ENCODE measurements at places on chromosomes 12 and 14.

GRCh38 chr12:24228371-24228770 lies 278.9 kb upstream of the SOX5 start:
- DNase-seq, result no peak

DNA sequence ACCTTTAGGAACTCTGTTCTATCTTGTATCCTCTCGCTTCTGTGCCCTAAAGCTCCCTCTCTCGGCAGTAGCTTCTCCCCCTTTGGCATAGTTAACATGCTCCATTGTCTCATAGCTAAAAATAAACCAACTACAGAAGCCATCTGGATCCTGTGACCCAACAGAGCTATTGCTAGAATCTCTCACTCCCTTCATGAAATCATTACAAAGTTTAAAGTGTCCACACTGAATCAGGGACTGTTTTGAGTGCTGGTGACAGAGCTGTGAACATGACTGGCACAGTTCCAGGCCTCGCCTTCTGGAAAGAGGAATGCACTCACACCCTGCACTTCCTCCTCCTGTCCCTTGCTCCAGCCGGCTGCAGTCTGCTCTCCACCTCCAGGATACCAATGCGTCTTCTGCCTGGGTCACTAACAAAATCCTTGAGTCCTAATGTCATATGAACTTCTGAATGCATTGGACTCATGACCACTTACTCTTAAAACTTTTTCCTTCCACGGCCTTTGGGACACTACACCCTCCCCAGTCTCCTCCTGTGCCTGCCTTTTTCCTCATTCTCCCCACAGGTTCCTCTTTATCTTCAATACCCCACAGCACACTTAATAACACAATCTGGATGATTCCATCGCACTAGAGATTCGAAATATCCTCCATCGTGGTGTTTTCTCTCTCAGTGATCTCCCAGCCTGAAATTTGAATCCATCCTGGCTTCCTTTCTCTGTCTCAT lies 13.2 kb downstream of the PLBD1 start:
- no peak for DNase-seq

GRCh38 chr14:93957751-93958566 lies 18.4 kb downstream of the ASB2 start:
- DNase-seq, result no peak

DNA sequence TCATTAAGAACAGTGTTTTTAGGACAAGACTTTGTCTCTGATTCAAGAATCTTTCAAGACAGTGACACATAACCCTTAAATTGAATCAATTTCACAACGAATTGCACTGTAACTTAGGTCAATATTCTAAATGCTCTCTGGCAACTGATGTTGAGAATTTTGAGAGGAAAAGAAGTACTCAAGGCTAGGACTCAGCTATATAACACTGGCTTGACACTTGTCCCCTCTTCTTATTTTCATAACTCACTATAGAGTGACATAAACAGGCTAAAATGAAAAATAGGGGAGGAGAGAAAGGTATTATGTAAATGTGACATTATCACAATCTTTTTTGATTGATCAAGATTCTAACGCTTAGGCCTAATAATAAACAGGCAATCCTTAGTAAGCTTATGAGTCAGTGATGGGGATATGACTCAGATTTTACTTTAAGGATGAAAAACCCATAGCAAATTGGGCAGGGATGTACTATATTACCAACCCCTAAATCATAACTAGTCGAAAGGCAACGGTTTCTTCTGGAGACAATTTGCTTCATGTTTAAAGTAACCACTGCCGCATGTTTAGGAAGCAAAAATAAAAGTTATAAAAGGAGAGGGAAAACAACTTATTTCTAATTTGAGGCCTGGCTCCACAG lies 10.9 kb downstream of the BTG1 start:
- no peak for DNase-seq

DNA sequence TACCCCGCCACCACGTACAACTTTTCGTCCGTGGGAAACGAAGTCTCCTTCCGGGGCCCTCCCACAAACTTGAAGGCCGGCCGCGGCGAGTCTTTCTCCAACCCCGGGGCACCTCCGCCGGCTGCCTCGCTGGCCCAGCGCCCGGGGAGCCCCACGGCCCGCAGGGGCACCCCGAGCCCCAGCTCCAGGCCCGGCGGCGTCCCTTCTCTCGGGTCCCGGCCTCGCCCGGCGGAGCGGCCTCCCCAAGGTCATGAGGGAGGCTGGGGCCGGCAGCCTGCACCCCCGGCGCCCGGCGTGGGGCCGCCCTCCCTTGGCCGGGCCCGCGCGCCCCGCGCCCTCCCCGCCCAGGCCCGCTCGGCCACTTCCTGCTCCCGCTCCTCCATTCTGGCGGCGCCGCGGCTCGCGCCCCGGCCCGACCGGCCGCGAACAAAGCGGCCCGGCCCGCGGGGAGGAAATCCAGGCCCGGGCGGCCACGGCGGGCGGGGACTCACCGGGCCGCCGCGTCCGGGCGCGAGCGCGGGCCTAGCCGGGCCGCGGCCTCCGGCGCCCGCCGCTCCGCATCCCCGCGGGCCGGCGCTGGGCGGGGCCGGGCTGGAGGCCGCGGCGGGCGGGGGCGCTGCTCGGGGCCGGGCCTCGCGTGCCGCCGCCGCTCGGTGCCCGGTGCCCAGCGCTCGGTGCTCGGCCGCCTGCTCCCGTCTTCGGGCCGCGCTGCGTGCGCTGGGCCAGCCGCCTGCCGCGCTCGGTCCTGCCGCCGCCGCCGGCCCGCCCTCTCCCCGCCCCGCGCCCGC lies at the start of gene AKT1:
AKT1 (minus strand) TSS at position 756 of the 788 bp plus-strand sequence. CDS start 3,105 bp downstream, outside the sequence.
- no peak for DNase-seq

DNA sequence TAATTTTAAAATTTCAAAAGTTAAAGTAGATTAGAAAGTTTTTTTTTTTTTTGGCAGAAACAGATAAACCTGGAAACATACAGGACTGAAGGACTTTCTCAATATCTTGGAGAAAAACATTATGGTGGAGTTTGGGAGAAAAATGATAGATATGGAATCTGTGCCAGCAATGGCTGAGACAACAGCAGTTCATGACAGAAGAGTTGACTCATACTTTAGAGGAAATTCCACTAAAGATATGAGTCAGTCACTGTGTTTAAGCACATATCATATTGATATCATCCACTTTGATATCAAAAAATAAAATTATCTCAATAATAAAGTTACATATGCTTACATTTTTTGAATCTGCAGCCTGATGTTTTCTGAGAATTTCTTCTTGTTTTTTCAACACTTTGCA lies 193.9 kb upstream of the OR4E1 start:
- DNase-seq, result no peak

DNA sequence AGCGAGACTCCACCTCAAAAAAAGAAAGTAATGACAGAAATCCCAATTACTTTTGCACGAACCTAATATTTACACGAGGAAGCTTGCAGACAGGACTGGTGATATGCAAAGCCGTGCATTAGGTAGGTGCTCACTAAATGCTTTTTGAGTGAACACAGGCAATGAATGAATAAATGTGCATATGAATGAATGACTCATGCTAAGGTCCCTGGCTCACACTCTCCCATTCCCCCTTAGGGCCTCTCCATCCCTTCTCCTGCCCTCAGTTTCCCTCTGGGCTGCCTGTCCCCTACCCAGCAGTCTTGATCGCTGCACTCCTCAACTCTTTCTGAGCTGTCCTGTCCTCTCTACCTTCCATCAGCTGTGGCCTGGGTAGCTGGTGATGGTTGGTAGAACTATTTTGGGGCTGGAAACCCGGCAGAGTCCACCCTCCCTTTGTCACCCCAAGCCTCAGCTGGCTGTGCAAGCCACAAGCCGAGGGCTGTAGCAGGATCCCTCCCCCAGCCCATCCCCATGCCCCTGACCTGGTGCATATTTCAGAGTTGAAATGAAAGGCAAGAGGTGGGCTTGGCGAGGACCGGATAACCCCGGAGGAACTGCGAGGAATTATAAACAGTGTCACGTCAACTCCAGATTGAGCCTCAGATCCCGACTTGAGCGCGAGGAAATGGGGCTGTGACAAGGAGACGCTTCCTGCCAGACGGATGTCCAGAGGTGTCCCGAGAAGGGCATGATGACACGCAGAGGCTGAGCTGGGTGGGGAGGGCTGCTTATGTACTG lies 191.7 kb upstream of the GSC start:
- no peak for DNase-seq

DNA sequence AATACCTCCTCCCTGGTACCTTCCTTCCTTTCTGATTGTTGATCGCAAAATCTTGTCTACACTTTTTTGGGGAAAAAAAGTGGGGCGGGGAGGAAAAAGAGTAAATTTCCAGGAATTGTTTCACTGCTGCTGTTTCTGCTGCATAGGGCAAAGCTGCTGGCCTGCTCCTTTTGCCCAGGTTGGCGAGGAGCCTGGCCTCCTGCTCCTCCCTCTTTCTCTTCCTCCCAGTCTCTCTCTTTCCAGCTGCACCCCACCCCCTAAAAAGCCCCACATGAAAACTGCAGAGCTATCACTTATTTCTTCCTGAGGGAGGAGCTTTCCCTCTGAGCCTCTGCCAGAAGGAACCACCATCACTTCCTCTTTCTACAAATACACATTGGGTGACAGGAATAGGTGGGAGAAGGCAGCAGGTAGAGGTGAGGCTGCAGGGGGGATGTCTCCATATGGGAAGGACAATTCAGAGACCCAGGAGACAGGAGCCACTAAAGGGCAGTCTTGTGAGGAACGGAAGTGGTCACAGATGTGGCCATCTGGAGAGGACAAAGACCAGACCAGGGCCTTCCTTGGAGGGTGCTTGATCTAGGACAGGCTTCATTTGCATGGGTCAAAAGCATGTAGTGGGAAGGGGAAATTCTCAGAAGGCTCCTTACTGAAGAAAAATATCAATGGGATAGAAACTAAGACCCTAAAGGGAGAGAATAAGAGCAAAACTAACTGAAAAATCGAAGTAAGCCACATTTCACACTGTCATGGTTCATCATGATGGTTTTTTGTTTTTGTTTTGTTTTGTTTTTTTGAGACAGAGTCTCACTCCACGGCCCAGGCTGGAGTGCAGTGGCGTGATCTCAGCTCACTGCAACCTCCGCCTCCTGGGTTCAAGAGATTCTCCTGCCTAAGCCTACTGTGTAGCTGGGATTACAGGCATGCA lies 14.8 kb downstream of the ZBTB39 start:
- no peak for DNase-seq

- no peak for DNase-seq
Measured at GRCh38 chr12:11927286-11927935, 143.3 kb upstream of the BCL2L14 start.

DNA sequence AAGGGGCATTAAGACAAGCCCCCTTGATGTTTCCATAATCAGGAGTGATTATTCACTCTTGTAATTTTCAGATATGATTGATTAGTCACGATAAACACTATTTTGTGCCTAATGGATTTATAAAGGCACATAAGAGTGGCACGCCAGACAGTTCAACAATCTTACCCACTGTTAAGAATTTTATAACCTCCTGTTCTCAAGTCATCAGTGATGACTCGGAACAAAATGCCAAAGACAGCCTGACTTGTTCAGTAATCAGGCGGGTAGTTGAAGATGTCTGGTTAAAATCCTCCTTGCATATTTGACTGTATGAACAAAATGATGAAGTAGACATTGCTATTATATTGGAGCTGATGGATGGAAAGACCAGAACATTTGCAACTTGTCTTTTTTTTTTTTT lies 212.1 kb upstream of the RMST start:
- DNase-seq, result no peak

DNA sequence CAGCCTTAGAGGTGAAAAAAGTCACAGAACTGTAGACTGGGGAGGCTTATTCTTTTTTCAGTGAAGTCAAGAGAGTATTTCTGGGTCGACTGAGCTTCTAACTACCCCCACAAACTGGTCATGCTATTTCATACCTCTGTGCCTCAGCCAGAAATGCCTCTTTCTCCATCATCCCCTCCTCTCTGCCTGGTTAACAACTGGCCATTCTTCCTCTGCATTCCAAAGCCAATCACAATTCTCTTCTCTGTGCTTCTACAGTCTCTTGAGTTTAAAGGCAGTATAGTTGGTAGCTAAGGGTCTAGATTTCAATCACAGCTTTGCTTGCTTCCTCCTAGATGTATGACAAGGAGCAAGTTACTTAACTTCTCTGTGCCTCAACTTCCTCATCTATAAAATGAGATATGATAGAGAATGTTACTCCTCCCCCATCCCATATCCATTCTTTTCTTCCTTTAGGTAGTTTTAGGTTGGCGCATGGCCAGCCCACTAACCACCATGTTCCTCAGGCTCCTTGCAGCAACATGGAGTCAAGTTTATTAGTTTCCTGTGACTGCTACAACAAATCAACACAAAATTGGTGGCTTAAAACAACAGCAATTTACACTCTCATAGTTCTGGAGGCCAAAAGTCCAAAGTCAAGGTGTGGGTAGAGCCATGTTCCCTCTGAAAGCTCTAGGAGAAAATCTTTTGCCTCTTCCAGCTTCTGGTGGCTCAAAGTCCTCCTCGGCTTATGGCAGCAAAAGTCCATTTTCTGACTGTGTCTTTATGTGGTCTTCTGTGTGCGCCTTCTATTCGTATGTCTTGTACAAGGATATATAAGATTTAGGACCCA lies 62.5 kb downstream of the ITPR2 start:
- no peak for DNase-seq

DNA sequence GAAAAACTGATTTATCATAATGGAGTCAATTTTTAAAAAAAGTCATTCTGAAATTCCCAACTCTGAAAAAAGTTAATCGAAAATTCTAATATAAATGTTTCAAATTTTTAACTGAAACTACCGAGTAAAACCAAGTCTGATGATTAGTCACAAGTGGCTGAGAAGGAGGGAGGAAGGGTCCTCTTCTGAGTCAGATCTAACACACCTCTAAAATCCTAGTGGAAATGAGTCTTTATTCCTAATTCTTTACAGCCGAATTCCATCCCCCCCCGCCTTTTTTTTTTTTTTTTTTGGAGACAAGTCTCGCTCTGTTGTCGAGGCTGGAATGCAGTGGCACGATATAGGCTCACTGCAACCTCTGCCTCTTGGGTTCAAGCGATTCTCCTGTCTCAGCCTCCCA lies 37.9 kb downstream of the RAD9B start:
- DNase-seq, result no peak

DNA sequence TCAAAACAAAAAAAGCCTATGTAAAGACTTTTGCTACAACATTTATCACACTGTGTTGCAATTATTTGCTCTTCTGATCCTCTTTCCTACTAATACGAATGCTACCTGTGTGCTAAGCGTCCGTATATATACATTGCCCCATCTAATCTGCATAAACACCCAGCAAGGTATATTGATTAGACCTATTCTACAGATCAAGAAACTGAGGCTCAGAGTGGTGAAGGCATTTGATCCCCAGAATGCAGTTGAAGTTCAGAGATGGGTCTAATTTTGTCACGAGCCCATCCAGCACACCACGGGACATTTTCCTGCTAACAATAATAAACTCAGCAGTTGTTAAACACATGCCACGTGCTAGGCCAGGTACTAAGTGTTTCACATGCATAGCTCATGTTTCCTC lies 25.1 kb upstream of the CORO1C start:
- DNase-seq, result no peak

DNA sequence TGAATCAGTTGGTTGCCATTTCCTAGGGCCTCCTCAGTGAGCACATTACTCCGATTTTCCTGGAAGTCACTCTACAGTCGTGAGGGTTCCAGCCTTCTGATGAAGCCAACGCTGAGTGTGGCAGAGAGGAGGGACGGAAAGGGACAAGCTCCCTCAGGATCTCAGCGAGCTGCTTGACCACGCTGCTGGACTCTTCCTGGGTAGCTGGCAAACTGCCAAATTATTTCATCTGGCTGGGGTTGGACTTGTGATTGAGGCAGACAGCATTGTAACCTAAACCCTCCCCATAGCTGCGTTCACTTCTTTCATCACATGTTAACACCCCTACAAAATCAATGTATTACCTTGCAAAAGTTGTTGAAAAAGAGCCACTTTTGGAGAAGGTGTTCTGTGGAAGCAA lies 69.6 kb upstream of the CHST11 start:
- no peak for DNase-seq

Data from activated CD8-positive, alpha-beta memory T cell treated with anti-CD3 and anti-CD28 coated beads for 1 hour (primary cell).